Endothelial cell of umbilical vein (primary cell): ENCODE measurements at places on chromosomes 5 and 9. TPM values are rescaled to one million over a fixed set of nuclear protein-coding genes. Genes with fewer than 3 reads are reported as not detected.

Gene PCDHB5
- total RNA-seq: 0.27 and 0.28 TPM in 2 replicates

Gene NUP214
- 58.1 and 65.9 TPM in 2 replicates for total RNA-seq

Gene PRELID1
- 201 and 203 TPM in 2 replicates for total RNA-seq

Gene AJM1
- 1.3 and 1.7 TPM in 2 replicates for total RNA-seq

Gene IFNA2
- not detected in 2 replicates for total RNA-seq

Gene QRFP
- total RNA-seq: not detected in 2 replicates

Gene NIPAL4
- total RNA-seq: not detected in 2 replicates

Gene NR2F1-AS1
- 13.8 and 15.2 TPM in 2 replicates for total RNA-seq

Gene XRCC4
- 7.6 and 7.7 TPM in 2 replicates for total RNA-seq

Gene CCDC192
- not detected in 2 replicates for total RNA-seq

Gene MAP1B
- total RNA-seq: 262 and 263 TPM in 2 replicates

Gene ITK
- not detected in 2 replicates for total RNA-seq

Gene GPR151
- total RNA-seq: not detected in 2 replicates

Gene PRDM9
- not detected in 2 replicates for total RNA-seq

Gene DMRT3
- total RNA-seq: not detected in 2 replicates

Gene MORN5
- total RNA-seq: not detected in 2 replicates

Gene SPATA31C1
- total RNA-seq: not detected in 2 replicates

Gene IL4
- not detected in 2 replicates for total RNA-seq

Gene OR4F3
- not detected in 2 replicates for total RNA-seq

Gene SLCO6A1
- total RNA-seq: not detected in 2 replicates

Gene HTR4
- not detected in 2 replicates for total RNA-seq

Gene ECSCR
- 365 and 377 TPM in 2 replicates for total RNA-seq

Gene DOK3
- 5.3 and 8.1 TPM in 2 replicates for total RNA-seq

Gene TNC
- total RNA-seq: 0.29 TPM in 1 of 2 replicates, not detected in the other

Gene TXNDC8
- not detected in 2 replicates for total RNA-seq

Gene C5
- total RNA-seq: 1.6 and 1.8 TPM in 2 replicates

Gene ZNF366
- total RNA-seq: 4.1 and 4.6 TPM in 2 replicates

Gene ASPN
- not detected in 2 replicates for total RNA-seq

Gene SMIM33
- total RNA-seq: not detected in 2 replicates

Gene GNAQ
- total RNA-seq: 61.8 and 67.3 TPM in 2 replicates

Gene KIAA0825
- total RNA-seq: 1.1 and 1.3 TPM in 2 replicates

Gene ELOVL7
- 0.09 TPM in 1 of 2 replicates, not detected in the other for total RNA-seq

Gene PHAX
- 48.2 and 51.2 TPM in 2 replicates for total RNA-seq

Gene ANGPTL2
- 21.8 and 24.5 TPM in 2 replicates for total RNA-seq

Gene SHOC1
- not detected in 2 replicates for total RNA-seq

Gene PFN3
- not detected in 2 replicates for total RNA-seq

Gene RPL35
- total RNA-seq: 1,181 and 1,230 TPM in 2 replicates

Gene ECPAS
- 72.3 and 89.3 TPM in 2 replicates for total RNA-seq
